GF-D8 (cell line): ENCODE measurements at places on chromosomes 11 and 22.

- DNase-seq = no peak
These were observed 5.4 kb downstream of the SMCO4 start for GRCh38 chr11:93537767-93538261.

DNA sequence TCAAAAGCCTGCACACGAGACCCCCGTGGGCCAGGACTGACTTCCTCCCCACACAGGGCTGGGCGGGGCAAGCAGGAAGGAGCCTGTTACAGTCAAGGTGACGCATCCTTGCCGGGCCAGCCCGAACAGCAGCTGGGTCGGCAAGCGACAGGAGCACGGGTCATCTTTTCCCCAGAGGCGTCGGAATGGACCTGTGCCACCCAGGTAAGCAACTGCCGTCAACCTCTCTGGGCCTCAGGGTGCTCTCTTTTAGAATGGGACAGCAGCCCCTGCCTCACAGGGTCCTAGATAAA, at the start of gene CYTH4:
Gene CYTH4, plus strand, starts transcription at position 124 of the 293 bp plus-strand sequence. Its CDS starts 62 bp downstream, at position 186.
- DNase-seq = no peak

DNA sequence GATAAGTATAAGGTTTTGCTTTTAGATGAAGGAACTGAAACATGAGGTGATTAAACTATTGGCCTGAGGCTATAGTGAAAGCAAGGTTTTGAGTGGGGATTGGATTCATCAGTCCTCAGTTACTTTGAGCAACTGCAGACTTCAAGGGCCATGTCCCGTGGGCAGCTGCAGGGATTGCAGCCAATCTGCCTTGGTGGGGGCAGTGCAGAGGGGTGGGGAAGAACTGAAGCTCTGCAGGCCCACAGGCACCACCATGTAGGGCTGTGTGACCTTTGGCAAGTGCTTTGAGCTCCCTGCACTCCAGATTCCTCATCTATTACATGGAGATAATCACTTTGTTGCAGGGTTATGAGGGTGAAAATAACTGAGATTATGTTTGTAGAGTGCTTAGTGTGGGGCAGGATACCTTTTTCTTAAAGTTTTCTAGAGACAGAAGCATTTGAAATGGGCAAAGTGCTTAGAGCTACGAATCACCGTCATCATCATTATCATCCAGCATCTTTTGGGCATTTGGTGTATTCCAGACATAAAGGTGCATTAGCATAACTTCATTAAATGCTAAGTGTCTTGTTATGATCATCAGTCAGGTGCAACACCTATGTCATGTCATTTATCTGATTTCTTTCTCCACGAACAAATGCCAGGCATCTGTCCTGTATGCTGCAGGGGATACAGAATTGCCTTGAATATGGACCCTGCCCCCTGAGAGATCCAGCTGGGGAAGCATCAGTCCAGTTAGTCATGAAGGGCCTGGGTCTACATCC, 72.1 kb upstream of the TENM4 start:
- no peak for DNase-seq

DNA sequence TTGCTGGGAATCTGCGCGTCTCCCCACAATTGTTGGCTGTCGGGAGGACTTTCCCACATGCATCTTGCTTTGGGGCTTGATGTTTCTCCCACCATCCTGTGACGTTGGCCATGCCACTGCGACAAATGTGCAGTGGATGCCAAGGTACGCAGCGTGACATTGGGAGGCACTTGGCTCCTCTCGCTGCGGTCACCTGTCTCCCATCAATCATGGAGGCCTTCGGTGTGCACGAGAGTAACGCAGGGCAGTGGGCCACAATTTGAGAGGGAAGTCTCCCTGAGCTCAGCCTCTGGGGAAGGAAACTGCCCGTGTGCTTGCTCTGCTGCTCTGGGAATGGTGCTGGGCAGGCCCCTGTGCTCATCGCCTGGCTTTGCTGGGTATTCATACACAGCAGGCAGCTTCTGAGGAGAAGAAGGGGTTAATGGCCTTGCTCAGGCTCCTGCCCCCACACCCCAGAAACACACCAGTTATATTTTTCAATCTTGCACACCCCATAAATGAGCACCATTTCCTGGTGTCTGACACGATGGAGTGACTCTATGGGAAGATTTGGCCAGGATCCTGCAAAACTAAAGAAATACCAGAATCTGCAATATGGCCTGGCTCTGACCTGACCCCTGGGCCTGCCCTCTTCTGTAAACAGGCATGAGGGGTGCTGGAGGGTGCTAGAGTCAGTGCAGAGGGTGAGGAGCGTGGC, 153.5 kb downstream of the ADAMTS15 start:
- no peak for DNase-seq

GRCh38 chr11:103798026-103798425, 238.4 kb upstream of the DDI1 start:
- peak; percentile 60 for DNase-seq

- DNase-seq = no peak
These were observed 12.7 kb upstream of the LARGE1 start for GRCh38 chr22:33932997-33933396.

- DNase-seq = no peak
These were observed 126.8 kb upstream of the RAG2 start for GRCh38 chr11:36724742-36725385.

DNA sequence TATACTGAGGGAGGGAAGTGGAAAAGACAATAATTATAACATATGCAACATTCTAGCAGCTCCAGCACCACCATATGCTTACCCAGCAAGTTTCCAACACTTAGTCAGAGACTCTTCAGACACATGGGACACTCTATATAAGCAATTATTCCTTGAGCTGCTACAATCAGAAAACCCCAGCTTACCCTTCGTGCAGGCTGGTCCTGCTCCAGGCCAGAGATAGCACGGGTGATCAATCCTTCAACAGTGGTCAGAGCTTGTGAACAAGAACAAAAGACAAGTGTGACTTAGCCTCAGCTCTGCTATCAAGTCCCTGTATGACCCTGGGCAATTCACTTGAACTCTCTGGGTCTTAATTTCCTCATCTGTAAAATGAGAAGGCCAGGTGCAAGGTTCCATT, 1.5 kb downstream of the ZPR1 start:
- no peak for DNase-seq

DNA sequence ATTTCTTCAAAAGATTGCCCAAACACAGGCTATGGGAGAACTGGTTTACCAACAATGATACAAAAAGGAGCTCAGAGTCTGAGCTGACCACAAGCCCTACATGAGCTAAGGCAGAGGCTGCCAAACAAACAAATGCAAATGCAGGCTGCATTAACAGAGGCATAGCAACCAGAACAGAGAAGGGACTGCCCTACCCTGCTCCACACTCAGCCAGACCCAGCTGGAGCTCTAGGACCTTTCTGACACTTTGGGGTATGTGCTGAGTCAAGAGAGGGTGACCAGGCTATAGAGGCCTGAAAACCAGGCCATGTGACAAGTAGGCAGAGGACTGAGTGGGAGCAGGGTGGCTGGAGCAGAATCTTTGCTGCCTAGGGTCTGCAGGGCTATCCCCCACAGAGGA, 17.8 kb upstream of the P2RY2 start:
- DNase-seq = no peak

DNA sequence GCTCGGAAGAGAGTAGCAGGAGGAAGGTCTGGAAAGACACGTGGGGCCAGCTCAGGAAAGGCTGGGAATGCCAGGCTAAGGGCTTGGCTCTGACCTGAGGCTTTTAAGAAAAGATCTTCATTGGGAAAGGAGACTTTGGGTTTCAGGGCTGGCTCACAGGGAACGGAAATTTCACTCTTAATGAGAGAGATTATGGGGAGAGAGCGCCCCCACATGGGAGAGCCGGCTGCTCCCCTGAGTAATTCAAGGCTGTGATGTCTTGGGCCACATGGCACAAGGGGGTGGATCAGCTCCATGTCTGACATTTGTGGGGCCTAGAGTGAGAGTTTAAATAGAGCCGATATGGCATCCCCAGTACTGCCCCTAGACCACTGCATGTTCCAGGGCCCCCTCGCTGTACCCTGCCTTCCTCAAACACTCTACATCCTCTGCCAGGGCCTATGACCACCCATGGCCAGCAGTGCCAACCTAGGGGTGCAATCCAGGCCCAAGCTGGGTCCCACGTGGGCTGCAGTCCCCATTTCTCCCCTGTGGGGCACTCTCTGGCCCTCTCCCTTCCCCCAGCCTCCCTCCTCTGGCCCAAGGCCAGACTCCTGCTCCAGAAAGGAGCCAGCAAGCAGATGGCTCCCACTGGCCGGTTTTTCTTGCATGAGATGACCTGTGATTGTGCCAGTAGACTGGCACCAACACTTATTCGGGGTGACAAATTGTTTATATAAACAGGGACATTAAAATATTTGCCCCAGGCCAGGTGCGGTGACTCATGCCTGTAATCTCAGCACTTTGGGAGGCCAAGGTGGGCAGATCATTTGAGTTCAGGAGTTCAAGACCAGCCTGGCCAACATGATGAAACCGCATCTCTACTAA, 75.2 kb downstream of the ISX start:
- no peak for DNase-seq

DNA sequence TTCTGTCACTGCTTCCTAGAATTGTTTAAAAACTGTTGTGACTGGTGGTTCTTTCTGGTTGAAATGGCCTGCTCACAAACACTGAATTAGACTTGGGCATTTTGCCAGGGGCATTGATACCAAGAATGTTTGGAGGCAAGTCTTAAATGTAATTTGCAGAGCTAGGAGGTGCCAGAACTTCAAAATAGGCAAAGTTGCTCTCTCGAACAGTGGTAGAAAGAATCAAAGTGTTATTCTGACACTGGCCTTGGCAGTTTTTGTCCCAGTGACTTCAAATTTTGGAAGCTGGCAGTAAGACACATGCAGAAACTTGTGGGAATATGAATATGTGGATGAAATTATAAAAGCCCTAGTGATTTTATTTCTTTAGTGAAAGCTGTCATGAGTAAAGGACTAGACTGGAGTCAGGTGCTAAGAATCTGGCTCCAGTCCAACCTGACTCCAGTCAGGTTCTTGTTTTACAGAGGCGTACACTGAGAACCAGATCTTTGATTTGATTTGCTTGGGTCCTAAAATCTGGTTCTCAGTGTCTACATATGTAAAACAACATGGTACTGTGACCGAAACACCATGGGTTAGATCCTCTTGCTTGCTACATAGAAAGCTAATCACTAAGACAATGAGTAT, 20.9 kb downstream of the SVIP start:
- no peak for DNase-seq

- no peak for DNase-seq
These were observed 236.7 kb downstream of the BRD1 start for GRCh38 chr22:49590851-49591445.

DNA sequence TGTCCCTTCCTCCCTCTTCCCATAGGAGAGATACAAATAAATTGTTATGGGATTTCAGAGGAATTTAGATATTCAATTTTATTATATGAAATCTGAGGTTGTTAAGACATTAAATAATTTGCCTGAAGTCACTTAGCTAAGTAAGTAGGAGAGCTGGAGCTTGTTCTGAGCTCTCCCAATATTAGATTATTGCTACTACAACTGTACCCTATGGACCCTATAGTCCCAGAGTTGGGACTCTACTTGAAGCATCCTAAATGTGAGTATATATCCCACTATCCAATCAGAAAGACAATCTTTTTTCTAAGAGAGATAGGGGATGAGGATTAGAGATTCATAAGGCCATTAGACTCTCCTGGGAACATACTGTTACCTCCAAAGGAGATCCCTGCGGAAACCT, 1130.0 kb downstream of the DLG2 start:
- no peak for DNase-seq

DNA sequence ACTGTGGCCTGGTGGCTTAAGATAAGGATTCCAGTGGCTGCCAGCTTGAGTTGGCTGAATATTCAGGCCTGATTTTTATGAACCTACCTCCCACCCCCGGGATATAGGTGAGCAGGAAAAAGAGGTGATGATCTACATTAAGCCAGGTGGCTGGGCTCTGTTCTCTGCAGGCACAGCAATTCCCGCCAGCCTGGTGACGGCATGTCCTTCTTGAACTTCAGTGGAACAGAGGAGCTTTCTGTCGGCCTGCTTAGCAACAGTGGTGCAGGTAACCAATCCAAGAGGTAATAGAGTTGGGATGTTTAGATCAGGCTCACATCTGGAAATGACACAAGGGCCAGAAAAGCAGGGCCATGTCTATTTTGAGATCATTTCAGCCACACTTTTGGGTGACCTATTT, 68.7 kb downstream of the DEPDC5 start:
- DNase-seq = no peak

- DNase-seq = no peak
These were observed 650 bp downstream of the GUCY1A2 start for GRCh38 chr11:107017433-107018218.

- no peak for DNase-seq
These were observed 2.9 kb upstream of the SHANK2 start for GRCh38 chr11:71255323-71255722.

- DNase-seq = no peak
These were observed 18.5 kb upstream of the MUC2 start for GRCh38 chr11:1055990-1056771.

GRCh38 chr22:30347255-30347892, 9.3 kb downstream of the SF3A1 start:
- no peak for DNase-seq

GRCh38 chr11:133107136-133107535, 425.2 kb downstream of the OPCML start:
- DNase-seq = no peak

DNA sequence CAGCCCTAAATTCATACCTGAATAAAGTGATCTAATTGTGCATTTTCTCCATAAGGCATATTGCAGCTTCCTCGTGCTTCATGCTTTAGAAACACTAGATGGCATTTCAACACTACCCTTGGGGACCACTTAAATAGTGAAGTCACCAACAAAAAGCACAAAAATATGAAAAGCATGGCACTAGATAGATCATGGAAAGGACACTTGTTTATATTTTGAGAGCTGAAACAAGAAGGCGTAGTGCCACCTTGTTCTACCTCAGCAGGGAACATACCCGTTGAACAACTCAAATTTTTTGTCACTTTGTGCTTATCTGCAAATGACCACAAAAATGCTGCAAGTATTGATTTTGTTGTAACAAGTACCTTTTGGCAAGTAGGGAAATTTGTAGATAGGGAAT, 8.6 kb downstream of the TBCEL start:
- peak; percentile 39 for DNase-seq

DNA sequence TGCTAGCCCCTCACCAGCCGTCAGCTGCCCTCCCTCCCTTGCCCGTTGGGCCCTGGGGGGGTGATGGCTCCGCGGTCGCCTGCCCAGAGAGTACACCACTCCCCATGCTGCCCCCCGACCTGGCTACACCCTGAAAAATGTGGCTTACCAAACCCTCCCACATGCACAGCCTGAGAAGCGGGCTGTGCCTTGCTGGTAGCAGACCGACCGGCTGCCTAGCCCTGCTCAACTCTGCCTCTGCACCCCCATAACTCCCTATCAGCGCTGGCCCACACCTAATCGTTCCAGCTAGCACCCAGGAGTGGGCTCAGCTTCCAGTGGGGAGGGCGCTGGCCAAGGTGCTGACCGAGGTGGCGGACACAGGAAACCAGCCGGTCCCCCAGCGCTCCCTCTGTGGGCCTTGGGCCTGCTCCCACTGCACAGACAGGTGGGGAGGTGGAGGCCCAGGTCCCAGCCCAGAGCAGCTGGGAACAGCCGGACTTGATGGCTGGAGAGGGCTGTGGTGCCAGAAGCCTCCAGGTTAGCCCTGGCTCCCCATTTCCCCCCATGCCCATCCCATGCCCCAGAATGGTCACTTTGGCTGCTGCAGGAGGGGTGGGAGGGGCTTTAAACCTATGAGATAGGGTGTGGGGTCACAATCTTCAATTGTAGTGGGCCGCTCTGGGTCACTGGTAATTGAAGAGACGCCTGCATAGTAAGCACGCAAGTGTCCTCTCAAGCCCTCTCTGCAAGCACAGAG, 32.1 kb upstream of the PRODH start:
- no peak for DNase-seq

- DNase-seq = no peak
These were observed 44.2 kb downstream of the LMO1 start for GRCh38 chr11:8219257-8220021.
